Left ventricle myocardium inferior (tissue), 1 donor: ENCODE measurements at places on chromosomes 11 and 22. TPM values are rescaled to one million over a fixed set of nuclear protein-coding genes. Genes with fewer than 3 reads are reported as not detected.

The FAT3 gene
- 0.33 TPM for total RNA-seq

The POU2AF3 gene
- 0.38 TPM for total RNA-seq

The ACRV1 gene
- not detected for total RNA-seq

The YPEL4 gene
- 0.55 TPM for total RNA-seq

GRCh38 chr22:19990609-19991394, 25.8 kb downstream of the ARVCF start:
- DNase-seq = no peak

GRCh38 chr22:43832393-43833265, 20.5 kb upstream of the EFCAB6 start:
- no peak for DNase-seq

- no peak for DNase-seq
These were observed 17.7 kb upstream of the TMPRSS5 start for GRCh38 chr11:113723787-113724186.

- no peak for DNase-seq
These were observed 305.4 kb downstream of the ST3GAL4 start for GRCh38 chr11:126660761-126661425.

- no peak for DNase-seq
These were observed 114.2 kb downstream of the CHST1 start for GRCh38 chr11:45551191-45551713.

DNA sequence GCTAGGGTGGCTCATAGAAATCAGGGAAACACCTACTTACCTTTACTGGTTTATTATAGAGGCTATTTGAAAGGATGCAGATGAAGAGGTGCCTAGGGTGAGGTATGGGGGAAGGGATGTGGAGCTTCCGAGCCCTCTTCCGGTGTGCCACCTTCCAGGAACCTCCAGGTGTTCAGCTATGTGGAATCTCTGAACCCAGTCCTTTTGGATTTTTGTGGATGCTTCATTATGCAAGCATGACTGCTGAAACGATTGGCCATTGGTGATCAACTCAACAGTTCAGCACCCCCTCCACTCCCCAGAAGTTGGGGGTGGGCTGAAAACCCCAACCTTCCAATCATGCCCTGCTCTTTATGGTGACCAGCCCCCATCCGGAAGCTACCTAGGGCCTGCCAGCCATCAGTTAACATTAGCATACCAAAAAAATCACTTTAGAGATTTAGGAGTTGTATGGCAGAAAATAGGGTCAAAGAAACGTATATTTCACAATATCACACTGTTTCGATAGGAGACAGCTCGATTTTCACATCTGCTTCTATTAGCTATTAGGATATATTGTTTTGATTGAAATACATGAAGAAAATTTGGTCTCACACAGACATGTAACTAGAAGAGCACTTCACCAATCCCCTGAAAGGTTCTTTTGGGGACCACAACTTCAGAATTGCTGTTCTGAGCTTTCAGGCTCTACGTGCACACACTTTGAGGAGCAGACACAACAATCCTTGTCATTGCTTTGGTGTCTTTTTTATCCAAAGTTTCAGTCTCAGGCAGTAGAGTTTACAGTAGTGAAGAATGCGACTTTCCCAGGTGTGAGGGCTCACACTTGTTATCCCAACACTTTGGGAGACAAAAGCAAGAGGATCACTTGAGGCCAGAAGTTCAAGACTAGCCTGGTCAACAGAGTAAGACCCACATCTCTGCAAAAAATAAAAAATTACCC, 3.3 kb upstream of the POLR2G start:
- no peak for DNase-seq

DNA sequence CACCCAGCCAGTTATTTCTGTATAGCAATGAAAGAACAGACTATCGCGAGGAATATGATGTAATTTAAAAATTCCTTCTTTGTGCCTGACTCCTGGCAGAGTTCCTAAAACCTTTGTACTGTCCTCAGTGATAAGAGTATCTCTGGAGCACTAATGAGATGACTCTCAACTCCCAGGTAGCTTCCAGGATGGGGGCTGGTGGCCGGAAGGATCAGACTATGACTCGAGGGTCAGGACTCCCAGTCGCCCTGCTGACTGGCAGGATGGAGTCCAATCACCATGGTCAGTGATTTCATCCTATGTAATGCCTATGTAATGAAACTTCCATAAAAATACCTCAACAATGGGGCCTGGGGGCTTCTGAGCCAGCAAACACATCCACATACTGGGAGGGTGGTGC, 135.1 kb downstream of the SHANK2 start:
- DNase-seq = no peak

DNA sequence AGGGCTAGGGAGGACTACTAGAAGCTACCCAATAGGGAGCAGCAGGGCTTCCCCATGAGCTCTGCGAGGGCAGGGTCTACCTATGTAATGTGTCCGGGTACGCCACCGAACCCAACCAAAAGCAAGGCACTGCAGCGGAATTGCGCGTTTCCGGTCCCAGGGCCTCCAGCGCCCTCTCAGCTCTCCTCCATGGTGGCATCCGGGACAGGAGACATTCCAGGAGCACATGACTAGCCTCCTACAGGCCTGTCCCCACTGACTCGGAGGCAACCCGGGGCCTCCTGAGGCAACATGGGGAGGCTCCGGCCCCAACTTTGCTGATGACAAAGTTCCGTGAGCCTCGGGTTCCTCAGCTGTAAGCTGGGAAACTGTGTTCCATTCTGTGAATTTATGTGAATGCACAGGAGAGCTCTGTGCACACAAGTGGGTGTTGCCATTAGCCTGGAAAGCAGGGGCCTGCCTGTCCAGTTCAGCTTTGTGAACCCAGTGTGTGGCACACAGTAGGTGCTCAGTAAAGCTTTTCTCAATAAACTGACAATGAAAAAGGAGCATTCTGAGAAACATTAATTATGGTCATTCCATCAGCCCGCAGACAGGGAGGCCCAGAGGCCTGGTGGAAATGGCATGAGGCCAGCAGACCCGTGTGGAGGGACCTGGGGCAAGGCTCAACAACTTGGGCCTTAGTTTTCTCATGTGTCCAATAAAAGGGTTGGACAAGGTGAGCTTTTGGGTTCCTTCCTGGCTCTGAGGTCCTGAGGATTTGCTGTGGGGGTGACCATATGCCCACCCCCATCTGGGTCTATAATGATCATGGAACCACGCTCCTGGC, 50.3 kb downstream of the CHRDL2 start:
- no peak for DNase-seq

- no peak for DNase-seq
These were observed 29.5 kb downstream of the MOV10L1 start for GRCh38 chr22:50119169-50119767.

GRCh38 chr11:125772834-125773505, 5.7 kb downstream of the PATE2 start:
- DNase-seq = no peak
